ENCODE measurements at places on chromosomes 1 and 21.

GRCh38 chr1:17401841-17402240 is 29.8 kb downstream of the PADI6 start:
- no peak for DNase-seq

GRCh38 chr1:61426254-61426653 is 298.7 kb downstream of the TM2D1 start:
- no peak for DNase-seq

GRCh38 chr1:3109355-3109754 is 40.4 kb downstream of the PRDM16 start:
- no peak for DNase-seq

DNA sequence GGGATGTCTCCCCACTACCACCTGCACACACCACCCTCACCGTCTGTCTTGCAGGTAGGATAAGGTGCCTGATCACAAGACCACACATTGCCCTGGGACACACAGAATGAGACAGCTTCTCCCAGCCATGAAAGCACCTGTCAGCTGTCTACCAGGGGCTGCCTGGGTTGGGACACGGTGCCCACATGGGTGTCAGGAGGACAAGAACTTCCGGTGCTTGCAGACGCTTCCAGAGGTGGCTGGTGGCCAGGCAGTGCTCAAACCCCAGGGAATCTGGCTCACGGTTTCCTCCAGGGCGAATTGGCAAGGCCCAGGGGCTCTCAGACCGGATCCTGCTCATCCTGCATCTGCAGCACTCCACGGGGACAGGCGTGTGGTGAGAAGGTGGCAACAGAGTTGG is 182.6 kb upstream of the ARHGEF16 start:
- DNase-seq, result no peak

GRCh38 chr1:185984113-185984836 is 250.1 kb downstream of the HMCN1 start:
- no peak for DNase-seq

DNA sequence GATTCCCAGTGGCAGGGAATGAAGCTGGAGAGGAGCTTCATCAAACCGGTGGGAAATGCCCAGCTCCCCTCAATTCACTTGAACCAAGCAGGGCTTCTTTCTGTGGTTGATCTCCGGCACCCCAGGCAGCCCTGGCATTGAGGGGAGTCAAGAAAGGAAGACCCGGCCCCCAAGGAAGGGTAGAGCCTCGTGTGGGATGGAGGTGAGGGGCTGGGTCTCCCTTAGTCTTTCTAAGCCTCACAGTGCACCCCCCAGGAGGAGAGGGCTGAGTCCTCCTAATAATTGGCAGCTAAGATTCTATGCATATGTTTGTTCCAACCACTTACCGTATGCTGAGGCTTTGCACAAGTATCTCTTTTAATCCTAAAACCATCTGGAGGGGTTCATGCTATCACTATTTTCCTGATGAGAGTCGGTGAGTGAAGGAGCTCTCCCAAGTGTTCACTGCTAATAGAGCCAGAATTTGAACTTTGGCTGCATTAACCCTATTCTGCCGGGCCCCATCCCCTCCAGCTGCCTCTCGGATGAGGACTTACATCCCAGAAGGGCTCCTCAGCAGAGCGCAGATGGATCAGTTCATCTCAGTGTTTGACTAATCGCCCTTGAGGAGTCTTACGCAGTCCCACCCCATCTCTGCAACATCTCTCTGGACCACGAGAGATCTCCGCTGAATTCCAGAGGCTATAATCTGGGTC is 33.1 kb upstream of the TMEM51 start:
- no peak for DNase-seq

Measured in hematopoietic multipotent progenitor cell treated with erythropoietin and hydrocortisone succinate and interleukin-3 and kit ligand, for 17 days (in vitro differentiated cells).